ENCODE measurements at places on chromosomes 7 and 10.

DNA sequence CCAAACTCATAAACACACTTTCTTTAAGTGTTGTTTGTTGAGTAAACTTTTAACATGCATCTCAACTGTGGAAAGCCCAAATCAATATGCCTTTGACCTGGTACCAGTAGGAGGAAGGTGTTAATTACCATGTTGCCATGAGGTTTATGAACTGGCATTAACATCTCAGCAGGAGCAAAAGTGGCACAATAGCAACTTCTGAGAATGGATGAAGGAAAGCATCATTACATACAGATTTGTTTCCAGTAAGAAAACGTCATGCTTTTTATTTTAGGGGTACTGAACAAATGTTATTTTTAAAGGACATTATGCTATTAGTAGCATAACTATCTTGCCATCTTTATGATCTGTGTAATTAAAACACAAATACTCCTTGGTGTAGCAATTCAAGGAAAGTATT, 51.1 kb downstream of the ARMC3 start:
- peak; percentile 29 for DNase-seq

GRCh38 chr7:17150018-17150417, 148.4 kb upstream of the AHR start:
- DNase-seq = no peak

DNA sequence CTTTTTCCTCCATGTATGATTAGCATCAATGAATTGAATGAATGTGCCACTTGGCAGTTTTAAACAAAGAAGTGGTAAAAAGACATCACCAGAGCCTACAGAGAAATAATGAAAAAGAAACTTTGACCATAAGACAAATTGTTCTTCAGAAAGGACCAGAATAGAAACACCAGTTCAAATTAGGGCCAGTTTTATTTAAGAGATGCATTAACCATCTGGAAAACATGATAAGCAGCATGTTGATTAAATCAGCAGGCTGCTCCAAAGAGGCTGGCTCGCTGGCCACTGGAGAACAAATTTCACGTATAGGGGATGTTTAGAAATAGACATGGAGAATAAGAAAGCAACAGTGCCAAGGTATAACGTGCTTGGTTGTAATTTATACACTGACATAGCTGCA, 242.3 kb upstream of the AOAH start:
- DNase-seq = no peak

GRCh38 chr10:114498413-114499111, 94.3 kb upstream of the AFAP1L2 start:
- no peak for DNase-seq

- DNase-seq = peak; percentile 97
Measured at GRCh38 chr7:100003711-100004661, 11.4 kb upstream of the ZKSCAN1 start.

DNA sequence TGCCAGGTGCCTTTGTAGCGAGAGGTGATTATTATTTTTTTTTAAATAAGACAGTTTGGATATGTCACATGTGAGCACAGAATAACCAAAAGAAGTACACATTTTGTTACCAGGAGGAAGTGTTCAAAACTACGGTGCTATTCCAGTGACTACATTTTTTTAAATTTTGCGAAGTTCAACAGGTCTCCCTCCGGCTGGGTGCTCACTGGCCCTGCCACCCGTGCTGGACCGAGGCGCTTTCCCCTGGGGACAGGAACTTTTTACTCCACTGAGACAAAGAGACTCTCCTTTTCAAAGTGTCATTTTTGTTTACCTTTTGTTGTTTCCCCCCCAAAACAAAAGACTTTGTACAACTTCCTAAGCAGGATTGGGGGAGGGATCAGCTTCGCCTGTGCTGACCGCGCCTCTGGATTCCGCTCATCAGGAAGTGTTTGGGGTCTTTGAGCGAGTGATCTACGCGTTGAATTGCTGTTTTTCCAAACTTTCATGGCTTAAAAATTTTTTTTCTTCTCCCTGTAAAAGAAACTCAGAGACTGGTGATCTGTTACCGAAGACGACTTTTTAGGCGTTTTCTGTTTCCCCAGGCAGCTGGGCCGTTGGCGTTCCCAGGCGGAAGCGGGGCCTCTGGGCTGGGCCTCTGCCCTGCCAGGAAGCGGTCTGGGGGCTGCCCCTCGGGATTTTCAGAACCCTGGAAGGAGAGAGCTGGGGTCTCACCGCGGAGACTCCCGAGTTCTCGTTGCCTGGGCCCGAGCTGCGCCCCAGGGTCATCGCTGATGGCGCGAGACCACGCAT, 7.2 kb downstream of the EN2 start:
- no peak for DNase-seq

GRCh38 chr10:34295142-34295548, 520.0 kb downstream of the PARD3 start:
- no peak for DNase-seq

GRCh38 chr10:113866551-113867394, 12.3 kb downstream of the NHLRC2 start:
- DNase-seq = no peak

DNA sequence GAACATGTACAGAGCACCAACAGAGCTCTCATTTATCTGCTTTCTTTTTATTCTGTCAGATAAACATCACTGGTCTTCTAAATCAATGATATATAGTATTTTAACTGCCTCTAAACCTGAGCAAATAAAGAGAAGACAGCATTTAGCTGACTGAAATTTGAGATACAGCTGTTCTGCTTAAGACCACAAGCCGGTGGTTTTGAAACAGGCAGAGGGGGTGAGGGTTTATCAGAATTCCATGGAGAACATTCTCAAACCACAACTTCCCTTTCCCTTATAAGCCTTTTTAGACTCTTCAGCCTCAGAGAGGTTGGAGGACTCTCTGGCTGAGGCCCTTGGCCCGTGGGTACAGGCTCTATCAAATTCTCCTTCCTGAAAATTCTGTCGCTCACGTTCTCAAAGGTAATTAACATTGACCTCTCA, 87.4 kb upstream of the RSU1 start:
- no peak for DNase-seq

DNA sequence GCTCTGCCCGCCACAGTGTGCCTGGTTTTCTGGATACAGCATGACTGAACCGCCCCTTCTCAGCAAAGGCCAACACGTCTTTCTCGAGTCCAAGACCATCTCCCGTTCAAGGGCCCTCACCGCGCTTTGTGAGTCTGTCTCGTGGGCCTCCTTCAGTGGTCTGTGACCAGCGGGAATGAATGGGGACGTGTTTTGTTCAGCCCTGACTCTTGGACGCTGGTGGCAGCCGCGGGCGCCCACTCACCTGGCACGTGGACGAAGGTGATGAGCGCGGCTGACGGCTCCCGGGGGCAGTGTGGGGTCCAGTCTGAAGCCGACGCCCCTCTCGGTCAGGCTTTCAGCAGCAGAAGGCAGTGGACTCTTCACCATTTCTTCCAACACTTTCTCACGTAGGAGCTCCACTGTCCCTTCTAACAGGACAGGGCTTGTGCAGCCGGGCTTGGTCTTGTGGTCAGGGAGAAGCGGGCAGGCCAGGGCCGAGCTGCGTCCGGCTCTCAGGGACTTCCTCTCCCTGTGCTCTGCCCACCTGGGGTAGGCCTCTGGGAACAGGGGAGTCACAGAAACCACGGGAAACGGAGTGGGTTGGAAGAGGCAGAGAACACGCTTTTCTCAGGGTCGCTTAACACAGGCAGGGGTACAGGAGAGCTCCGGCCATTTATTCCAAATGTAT, 30.4 kb downstream of the AMZ1 start:
- DNase-seq = no peak

DNA sequence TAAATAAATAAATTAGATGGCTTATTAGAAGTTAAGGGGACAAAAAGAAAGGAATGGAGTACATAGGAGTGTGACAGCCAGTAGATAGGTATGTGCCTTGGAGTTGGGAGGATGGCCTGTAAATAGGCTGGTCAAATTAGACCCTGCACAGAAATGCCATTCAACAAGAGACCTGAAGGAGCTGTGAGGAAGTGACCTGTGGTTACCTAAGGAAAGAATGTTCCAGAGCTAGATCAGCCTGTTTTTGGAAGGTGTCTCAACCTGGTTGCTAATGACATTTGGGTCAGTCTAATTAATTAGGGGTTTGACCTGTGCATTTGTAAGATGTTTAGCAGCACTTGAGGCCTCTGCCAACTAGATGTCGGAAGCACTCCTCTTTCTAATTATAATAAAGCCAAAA, 315.3 kb upstream of the PLXDC2 start:
- DNase-seq = no peak

DNA sequence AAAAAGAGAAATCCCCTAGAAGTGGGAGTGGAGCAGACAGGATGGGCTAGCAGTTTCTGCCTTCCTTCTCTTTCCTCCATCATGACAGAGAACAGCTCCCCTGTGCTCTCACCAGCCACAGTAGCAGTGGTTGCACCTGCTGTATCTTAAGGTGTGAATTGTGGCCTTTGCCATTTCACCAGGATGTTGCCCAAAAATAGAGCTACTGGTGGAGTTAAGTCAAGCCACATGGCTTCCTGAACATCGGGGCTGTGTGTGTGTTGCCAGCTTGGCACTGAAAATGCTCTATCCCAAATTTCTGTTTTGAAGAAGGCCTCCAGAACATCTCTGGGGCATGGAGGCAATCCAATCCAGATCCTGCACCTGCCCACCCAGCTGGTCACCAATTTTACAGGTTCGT, 348.7 kb downstream of the EXOC4 start:
- no peak for DNase-seq

- no peak for DNase-seq
Measured at GRCh38 chr10:101157756-101158458, 26.8 kb downstream of the TLX1 start.

- DNase-seq = no peak
Measured at GRCh38 chr10:63896992-63897391, 375.8 kb downstream of the REEP3 start.

DNA sequence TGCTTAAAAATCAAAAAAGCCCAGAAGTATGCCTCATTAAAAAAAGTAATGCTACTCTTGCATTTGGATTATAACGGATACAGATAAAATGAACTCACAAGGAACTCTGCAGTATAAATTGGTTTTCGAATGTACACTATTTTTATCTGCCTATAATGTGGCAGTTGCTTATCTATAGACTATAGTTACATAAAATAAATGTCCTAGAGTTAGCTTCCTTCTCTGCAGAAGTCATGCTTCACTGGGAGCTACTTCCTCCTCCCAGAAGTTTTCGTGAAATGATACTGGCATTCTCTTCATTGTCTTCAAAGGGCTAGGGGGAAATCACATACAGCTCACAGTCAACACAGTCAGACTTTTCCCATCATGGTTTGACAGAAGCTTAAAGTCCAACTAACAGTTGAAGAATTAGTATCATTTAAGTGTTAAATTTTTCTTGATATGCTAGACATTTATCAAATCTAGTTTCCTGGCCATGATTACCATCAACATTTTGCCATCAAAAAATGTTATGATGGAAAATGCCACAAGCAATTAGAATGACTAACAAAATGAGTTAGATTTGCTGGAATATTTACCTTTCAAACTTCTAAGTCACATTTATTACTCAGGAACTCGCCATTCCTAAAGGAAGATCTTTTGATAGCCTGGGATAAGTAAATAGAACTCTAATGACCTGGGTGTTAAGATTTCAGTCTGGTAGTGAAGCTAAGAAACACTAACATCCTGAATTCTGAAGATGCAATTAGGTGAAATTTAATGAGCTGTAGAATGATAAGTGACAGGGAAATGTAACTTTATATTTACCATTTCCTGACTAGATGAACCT, 87.3 kb upstream of the TRIL start:
- DNase-seq = no peak

GRCh38 chr10:96745950-96746349, 25.6 kb upstream of the PIK3AP1 start:
- DNase-seq = no peak

DNA sequence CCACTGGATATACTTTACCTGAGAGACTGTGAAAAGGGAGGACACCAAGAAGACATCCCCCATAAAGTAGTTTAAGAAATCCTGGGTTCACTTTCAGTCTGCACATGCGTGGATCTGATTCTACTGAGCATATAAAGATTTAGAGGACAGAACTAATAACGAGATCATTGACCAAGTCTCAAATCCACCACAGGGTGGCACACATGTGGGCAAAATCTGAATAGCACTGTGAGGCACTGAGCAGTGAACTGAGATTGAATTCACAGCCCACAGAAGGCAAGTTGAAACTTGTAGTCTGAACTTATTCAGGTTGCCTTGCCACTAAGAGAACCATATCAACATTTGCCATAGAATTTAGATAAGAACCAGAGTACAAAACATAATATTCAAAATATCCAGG, 818.6 kb downstream of the GRID1 start:
- peak; percentile 11 for DNase-seq

Measured in NCI-H1417 (cell line).